ENCODE measurements at places on chromosomes 6 and 20.

DNA sequence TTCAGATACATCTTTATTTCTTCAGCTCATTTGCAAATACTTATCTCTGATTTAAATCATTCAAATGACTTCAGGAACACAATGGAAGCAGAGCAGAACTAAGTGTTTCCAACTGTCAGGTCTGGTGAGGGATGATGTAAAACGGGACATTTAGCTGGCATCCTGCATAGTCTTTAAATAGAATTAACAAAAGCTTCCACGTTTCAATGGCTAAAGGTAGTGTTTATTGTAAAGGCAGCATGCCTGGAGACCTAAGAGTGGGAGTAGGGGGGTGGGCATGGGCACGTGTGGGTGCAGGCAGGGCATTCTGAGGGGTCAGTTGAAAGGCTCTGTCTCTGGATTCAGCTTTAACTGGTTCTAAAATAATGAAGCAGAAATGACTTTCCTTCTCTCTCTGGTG is 174.9 kb downstream of the PLCB1 start:
- DNase-seq: no peak

- DNase-seq: no peak
Observed at GRCh38 chr6:2744209-2744771, 6.4 kb downstream of the MYLK4 start.

- no peak for DNase-seq
Observed at GRCh38 chr20:7463290-7463689, 477.0 kb downstream of the HAO1 start.

GRCh38 chr6:161319231-161319630 is 45.4 kb upstream of the AGPAT4 start:
- no peak for DNase-seq

- no peak for DNase-seq
Observed at GRCh38 chr20:24420567-24420966, 48.9 kb upstream of the SYNDIG1 start.

DNA sequence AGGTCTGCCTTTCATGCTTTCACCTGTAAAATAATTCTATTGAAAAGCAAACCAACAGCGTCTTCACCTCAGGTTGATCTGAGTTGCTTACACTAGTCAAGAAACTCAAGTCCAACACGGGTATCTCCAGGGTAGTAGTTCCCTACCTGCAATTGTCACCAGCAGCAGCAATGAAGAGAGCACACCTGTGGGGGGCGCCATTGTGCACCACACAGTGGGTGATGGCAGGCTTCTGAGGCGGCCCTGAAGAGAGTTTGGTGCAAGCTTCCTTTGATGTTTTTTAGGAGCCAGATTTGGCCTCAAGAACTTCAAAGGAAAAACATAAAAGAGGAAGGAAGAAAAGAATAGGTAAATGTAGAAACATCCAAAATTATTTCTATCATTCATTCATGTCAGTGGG is 45.1 kb downstream of the KIAA0319 start:
- DNase-seq: peak; percentile 72

DNA sequence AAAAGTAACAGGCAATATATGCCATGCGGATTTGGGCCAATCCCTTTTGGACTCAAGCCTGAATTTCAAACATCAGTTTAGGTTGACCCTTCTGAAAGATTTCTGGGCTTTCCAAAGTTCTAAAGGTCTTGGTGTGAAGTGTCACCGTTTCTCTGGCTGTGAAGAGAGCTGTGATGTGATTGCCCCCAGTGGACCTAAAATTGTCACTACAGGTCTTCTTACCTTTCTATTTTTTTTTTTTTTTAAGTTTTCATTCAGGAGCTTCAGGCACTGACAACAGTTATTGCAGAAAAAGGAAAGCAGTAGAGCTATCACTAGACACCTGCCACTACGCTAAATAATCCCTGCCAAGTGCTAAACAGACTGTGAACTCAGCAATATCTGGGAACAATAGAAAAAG is 75.7 kb upstream of the OPRM1 start:
- DNase-seq: peak; percentile 36

DNA sequence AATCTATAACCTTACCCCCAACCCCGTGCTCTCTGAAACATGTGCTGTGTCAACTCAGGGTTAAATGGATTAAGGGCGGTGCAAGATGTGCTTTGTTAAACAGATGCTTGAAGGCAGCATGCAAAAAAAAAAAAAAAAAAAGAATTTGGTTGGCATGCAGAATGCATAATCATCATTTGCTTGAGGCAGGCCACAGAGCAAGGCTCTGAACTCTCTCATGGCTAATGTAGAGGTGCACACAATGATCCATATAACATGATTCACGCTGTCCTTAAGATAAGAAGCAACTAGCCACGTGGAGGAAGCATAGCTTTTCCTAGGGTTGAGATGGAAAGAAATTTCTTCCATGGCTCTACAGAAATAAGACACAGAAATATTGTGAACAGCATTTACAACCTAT is 27.6 kb upstream of the RPN2 start:
- no peak for DNase-seq

- no peak for DNase-seq
Observed at GRCh38 chr20:21918398-21918797, 212.9 kb downstream of the PAX1 start.

DNA sequence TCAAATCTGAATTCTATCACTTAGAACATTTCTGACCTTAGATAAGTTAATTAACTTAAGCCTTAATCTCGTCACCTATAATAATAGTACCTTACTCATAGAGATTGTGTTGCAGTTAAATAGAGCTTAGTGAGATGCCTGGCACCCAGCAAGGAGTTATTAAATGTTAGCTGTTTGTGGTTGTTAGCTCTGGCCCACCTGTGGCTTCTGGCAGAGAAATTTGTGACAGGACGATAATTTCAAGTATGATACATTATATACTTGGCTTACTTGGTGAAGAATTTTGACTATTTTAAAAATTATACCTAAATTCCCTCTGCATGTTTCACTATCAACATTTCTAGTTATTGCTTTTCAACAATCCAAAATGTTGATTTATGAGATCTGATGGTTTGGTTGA is 102.9 kb upstream of the CEP162 start:
- no peak for DNase-seq

GRCh38 chr6:170271771-170272314 is 19.0 kb downstream of the DLL1 start:
- no peak for DNase-seq

- DNase-seq: no peak
Observed at GRCh38 chr6:144588697-144589325, 303.7 kb downstream of the UTRN start.

GRCh38 chr6:79656134-79656533 is 25.0 kb downstream of the SH3BGRL2 start:
- DNase-seq: no peak

DNA sequence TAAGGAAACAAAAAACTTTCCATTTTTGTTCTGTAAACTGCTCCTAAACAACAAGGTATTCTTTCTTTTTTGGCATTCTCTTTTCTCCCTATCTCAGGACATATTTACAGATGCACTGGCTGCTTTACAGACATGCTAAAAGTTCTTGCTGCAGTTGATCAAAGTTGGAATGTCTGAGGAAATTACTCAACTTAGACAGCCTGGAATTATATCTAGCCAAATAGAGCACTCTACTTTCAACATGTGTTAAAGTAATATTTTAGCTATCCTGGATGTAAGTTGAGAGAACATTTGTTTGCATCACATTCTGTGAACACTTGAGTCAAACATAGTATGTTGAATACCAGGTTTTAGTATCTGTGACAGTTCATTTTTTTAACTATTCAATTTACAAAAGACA is 24.8 kb downstream of the TASP1 start:
- no peak for DNase-seq

DNA sequence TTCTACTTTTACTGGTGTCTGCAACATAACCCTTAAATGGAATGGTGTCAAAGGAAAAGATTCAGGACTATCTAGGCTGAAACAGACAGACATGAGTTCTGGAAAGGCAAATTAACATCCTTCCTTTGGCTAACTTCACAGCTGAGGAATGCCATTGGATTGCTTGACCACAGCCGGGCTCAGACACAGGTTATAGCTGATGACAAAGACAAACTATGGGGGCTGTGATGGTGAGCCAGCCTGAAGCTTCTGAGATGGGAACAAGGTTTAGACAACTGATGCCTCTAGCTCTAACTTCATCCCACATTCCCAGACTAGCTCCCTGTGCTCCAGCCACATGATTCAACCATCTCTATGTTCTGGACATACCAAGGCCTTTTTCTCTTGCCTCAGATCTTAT is 15.3 kb downstream of the POLR1C start:
- no peak for DNase-seq

DNA sequence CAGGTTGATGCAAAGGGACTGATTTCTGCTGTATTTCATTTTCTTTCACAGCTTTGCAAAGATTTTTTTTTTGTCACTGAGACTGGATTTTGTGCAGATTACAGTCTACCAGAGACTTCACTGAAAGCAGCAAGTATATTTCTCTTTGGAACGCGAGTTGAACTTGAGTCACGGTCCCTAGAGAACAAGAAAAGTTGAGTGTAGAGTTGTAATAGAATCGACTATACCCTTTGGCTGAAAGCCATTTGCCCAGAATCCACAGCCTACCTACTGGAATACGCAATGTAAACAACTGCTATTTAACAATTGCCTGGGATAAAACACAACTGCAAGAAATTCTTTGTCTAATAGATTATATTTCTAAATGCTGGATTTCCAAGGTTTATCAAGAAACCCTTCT is 520.6 kb downstream of the HDGFL1 start:
- DNase-seq: no peak

DNA sequence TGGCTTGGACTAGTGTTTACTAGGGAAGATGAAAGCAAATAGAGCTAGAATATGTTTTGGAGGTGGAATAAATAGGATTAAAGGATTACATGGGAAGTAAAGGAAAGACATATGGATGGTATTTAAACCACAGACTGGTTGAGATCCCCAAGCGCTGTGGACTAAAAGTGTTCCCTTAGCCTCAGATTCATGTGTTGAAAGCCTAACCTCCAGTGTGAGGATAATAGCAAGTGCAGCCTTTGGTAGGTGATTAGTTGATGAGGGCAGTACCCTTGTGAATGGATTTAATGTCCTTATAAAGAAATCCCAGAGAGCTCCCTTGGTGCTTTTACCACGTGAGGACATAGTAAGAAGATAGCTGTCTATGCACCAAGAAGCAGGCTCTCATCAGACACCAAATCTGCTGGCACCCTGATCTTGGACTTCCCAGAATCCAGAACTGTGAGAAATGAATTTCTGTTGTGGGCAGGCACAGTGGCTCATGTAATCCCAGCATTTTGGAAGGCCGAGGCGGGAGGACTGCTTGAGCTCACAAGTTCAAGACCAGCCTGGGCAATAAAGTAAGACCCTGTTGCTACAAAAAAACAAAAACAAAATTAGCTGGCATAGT is 57.3 kb upstream of the MCM9 start:
- DNase-seq: no peak

DNA sequence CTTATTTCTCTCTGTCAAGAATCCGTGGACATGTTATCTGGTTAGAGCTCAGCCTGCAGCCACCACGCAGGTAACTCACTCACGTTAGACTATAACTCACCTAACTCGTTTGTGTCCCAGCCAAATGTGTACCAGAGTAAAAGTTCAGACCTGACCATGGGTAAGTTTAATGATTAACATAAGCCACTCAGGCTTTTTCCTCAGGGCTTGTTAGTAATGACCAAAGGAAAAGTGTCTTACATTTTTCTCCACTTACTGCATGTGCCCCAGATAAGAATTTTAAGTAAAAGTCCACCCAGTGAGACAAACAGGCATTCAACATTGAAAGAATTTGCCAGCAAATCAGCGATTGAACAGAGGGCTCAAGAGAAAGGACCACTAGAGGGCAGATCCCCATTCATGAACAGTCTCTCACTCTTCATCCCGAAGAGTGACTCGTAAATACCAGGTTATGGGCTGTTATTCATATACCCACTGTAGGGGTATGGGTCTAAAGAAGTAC is at the start of gene PKHD1:
PKHD1 (minus strand) TSS at position 116 of the 502 bp plus-strand sequence. CDS start 2,680 bp downstream, outside the sequence.
- DNase-seq: peak; percentile 66

GRCh38 chr6:39075010-39075686 is 26.6 kb downstream of the GLP1R start:
- no peak for DNase-seq

DNA sequence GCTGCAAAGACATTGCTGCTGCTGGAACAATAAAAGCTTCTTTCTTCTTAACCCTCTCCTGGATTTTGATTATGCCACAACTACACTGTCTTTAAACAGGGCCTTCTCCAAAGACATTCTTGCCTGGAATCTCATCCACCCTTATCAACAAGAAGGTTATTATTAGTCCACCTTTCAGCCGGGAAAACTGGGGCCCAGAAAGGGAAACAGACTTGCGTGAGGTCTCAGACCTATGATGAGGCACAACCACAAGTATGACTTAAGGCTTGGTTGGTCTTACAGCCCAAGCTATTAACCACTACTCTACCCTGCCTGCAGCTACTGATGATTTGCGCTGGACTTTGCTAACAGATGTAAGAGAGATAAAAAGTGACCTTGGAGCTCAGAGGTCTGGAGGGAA is 62.8 kb upstream of the CTNNBL1 start:
- no peak for DNase-seq

DNA sequence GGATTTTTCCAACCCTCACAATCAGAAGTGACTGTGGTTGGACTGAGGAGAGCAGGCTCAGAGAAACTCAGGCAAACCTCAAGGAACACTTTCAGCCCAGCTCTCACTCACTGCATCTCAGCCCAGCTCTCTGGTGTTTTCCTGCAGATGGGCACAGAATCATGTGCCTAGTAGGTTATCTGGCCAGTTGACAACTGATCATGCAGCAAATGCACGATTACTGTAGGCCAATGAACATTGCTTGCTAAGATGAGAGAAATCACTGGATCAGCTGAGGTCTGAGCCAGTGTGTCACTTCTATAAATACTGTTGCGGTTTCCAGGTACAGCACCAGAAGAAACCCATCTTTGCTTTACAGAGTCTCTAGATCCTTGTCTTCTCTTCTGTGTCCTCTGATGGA is 540.5 kb downstream of the CD83 start:
- no peak for DNase-seq

DNA sequence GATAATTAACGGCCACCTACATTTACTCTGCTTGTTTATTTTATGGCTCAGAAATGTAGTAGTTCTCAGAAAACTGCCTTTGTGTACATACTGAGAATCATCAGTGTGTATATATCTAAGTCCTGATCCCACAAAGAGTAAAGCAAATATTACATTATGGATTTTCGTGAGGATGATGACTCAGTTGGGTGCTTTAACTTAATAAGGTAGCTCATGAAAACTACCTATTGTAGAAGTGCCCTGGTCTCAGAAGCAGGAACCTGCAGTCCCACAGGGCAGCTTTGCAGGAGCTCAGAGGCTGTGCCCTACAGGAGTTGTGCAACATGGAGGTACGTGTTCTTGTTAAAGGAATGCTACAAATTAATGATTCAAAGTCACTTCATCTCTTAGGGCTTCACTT is 108.2 kb downstream of the PLG start:
- DNase-seq: no peak

GRCh38 chr20:44792796-44793195 is 17.6 kb downstream of the RIMS4 start:
- DNase-seq: no peak

- no peak for DNase-seq
Observed at GRCh38 chr6:167557675-167558074, 232.8 kb downstream of the TTLL2 start.

GRCh38 chr6:14147891-14148290 is 30.3 kb downstream of the CD83 start:
- DNase-seq: no peak
